Hematopoietic multipotent progenitor cell treated with erythropoietin and hydrocortisone succinate and interleukin-3 and kit ligand, for 6 days (in vitro differentiated cells): ENCODE measurements at places on chromosomes 2 and 18.
A peak's percentile ranks its signal among the peaks of the same experiment; 100 is the strongest.

DNA sequence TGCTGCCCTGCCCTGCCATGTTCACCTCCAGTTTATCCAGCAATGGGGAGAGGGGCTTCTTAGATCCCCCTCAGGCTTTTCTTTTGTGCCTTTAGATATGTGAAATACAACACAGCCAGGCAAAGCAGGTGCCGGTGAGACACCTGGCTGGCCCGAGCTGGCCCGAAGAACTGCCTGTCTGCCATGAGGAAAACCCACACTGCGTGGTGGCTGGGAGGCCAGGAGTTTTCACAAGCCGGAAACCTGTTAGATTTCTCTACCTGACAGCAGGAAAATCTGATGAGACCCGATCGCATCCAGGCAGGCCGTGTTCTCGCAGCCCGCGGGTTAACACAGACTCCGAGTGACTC is 5.7 kb upstream of the GAL3ST2 start:
- no peak for DNase-seq

GRCh38 chr2:24164416-24164973 is 10.4 kb upstream of the FAM228A start:
- DNase-seq: peak; percentile 64

DNA sequence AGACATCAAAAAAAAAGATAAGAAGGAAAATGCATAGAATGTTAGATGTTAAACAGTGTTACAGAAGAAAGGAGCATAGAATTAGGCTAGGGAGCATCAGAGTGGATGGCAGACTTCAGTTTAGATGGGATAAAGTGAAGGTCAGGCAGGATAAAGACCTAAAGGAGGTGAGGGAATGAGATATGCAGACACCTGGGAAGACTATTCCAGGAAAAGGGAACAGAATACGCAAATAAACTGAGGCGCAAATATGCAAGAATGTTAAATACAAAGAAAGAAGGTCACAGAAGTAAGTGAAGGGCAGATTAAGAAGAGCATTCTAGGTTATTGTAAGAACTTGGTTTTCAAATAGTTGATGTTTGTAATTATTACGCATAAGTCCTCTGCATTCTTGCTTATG is 116.3 kb upstream of the REG3A start:
- DNase-seq: no peak

DNA sequence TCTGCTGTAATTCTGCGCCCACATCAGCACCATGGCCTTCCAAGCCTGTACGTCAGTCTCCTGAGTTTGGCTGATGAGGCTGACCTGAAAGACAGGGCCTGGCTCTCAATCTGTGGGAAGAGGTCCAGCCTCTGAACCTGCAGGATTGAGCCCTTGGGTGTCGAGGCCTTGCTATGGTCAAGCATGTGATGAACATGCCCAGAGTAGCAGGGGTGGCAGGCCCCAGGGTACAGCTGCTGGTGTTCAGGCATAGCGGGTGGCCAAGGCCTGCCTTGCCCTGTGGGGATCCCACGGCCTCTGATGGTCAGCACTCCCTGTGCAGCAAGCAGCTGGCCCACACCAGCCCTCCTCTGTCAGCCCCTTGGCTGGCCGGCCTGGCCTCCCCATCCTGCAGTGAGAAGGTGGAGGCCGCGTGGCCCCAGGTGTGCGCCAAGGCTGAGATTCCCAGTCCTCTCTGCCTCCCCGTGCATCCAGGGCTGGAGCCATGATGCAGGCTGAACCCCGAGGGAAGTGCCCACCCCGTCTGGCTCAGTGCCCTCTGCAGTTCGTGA is 298.4 kb downstream of the NDUFA10 start:
- no peak for DNase-seq

- DNase-seq: no peak
Measured at GRCh38 chr2:1795261-1796231, 51.2 kb upstream of the PXDN start.

- DNase-seq: no peak
Measured at GRCh38 chr2:122219504-122219903, 464.1 kb downstream of the TSN start.

DNA sequence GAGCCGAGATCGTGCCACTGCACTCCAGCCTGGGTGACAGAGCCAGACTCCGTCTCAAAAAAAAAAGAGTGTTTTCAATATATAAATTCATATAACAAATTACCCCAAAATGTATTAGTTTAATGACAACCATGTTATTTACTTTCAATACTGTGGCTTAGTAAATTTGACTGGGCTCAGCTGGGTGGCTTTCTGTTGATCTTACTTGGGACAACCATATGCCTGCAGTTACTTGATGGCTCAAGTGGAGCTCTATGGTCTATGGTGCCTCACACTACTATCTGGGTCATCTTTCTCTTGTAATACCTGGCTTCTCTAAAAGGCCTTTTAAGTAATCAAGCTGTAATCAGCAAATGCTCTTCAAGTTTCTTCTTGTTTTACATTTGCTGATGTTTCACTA is 341.5 kb upstream of the SPHKAP start:
- no peak for DNase-seq

GRCh38 chr2:227973241-227973640 is 101.8 kb downstream of the DAW1 start:
- no peak for DNase-seq

- DNase-seq: no peak
Measured at GRCh38 chr2:47093626-47094025, 61.5 kb downstream of the STPG4 start.
